ENCODE measurements at places on chromosomes 2 and 18. TPM values are rescaled to one million over a fixed set of nuclear protein-coding genes. Genes with fewer than 3 reads are reported as not detected.

- no peak for DNase-seq
Measured at GRCh38 chr2:16071865-16072637, 131.7 kb downstream of the MYCN start.

DNA sequence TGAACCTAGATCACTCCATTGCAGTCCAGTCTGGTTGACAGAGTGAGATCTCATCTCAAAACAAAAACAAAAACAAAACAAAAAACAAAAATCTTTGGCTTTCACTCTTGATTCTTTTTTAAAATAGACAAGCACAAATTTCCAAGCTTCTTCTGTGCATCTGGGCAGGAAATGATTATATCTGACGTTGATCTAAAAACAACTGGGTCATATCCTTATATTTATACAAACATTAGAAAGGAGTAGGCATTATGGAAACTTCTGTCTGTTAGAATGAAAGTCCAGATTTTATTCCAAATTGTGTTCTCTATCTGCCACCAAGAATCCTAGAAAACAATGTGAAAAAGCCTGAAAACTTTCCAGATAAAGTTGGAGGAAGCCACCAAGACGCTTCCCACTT is 26.2 kb upstream of the PMAIP1 start:
- DNase-seq, result no peak

DNA sequence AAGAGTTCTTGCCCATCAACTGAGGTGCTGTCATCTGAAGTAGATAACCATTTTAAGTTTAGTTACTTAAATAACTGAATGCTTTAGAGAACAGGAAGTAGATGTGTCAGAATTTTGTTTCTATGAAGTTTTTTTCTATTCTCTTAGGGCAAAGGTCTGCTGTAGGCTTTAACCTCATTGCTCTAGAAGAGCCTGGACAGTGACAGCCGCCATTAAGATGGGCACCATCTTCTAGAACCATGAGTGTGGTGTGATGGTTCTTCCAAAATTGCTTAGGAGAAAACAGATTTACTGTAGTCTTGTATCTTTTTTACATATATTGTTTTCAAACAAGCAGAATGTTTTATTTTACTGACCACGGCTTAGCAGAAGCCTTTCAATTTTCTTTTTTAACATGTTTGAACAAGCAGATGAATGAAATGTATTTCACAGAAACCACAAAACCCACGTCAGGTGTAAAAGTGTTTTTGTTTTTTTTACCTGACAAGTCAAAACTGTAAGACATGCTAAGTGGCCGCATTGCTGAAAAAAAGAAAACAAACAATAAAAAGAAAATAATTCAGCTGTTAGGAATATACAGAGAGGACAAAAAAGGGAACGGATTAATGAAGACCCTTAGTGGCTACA is 77.9 kb downstream of the PRELID3A start:
- no peak for DNase-seq

- no peak for DNase-seq
Measured at GRCh38 chr18:23105030-23105429, 30.3 kb upstream of the CABLES1 start.

DNA sequence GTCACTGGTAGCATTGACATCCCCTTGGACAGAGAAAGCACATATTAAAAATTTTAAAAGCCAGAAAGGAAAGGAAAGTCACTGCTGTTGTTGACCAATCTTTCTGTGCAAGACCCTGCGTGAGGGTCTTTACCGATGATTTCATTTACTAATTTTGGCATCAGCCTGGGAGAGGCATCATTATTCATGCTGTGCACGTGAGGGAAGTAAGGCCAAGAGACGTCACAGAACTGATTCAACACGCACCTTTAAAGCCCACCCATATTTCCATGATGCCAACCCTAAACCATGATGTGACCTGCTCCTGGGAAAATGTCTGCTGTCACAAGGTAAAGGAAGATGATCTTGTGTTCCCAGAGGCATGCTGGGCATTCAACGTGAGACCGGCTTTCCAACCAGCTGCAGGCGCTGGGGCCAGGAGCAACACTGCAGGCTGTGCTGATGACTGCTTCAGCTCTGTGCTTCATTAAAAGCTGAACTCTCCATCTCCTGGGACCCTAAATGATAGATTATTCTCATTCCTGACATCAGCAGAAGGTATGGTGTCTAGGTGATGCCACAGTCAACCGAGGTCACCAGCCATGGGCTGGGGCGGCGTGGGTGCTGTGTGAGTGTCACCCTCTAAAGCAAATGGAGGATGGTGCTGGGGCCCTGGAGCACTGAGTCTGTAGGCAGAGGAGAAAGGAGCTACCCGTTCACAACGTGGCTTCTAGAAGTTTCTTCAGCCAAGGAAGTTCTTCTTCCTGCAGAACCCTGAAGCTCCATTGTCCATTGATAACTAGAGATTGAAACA is 53.9 kb downstream of the TMEM18 start:
- DNase-seq, result no peak

DNA sequence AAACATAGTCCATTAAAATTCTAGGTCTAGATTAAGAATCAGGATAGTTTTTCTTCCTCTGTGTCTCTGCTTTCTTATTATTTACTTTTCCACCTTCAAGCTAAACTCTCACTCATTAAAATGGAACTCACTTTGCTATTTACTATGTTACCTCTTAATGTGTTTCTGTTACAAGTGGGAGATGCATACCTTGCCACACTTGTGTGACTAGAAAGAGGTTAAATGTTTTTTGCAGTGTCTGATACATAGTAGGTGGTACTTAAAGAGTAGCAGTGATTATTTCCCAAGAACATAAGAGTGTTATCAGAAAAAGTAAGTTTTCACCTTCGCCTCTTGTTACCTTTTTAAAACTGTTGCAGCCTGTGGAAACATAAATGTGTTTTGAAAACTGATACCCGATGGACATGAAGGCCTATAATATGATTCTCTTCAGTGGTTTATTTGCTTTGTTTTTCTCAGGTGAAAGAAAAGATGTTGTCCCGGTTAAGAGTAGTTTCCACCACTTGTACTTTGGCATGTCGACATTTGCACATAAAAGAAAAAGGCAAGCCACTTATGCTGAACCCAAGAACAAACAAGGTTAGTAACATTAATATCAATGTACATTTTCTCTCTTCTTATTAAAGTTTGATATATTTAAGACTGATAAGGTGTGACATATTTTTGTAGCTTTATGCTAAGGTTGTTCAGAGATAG is 16.6 kb downstream of the ME2 start:
- DNase-seq, result no peak

DNA sequence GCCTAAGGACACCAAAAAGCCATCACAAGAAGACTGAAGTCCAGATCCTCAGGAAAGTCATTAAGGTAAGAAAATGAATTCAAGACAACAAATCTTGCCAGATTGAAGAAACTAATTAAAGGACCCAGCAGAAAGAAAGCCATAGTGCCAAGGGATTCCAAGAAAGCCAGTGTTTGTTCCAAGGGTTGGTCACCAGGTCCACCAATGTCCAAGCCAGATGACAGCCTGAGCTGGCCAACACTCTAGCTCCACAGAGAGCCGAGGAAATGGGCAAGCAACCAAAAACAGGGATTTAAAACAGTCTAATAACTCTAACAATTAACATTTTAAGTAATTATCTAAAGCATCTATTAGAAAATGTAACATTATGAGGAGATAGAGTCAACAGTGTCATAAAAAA is 49.2 kb downstream of the DNER start:
- DNase-seq, result no peak

DNA sequence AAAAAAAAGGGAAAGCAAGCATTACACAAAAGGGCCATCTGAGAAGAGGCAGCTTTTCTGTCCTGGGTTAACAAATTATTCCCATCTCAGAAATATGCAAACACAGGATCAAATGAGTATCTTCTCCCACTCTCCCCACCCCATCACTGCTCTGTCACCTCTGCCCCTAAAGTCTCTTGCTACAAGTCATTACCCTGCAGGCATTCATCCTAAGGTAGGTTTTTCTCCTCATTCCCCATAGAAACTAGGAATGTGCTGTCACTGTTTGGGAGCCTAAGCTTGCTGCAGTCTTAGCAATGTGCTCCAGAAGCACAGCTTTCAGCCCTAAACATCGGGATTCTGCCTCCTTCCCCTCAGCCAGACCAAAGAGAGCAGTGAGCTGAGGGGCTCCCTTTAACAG is 3.6 kb downstream of the LRRTM1 start:
- no peak for DNase-seq

DNA sequence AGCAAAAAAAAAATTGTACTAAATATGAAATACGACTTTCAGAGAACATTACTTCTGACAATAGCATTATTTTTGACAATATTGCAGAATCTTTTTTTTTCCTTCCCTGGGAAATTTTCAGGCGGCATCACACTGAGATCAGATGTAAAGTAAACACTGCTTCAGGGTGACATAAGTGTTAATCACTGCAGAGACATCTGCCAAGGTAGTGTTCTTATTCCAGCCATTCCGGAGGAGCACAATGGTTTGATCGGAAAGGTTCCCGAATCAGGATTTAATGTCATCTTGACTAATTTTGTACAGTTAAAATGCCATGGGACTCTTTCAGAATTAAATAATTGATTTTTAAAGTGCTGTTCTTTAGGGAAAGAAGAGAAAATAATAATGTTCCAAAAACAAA is 56.7 kb upstream of the ZNF236 start:
- no peak for DNase-seq

- DNase-seq, result no peak
Measured at GRCh38 chr18:33369711-33370449, 70.6 kb downstream of the CCDC178 start.

DNA sequence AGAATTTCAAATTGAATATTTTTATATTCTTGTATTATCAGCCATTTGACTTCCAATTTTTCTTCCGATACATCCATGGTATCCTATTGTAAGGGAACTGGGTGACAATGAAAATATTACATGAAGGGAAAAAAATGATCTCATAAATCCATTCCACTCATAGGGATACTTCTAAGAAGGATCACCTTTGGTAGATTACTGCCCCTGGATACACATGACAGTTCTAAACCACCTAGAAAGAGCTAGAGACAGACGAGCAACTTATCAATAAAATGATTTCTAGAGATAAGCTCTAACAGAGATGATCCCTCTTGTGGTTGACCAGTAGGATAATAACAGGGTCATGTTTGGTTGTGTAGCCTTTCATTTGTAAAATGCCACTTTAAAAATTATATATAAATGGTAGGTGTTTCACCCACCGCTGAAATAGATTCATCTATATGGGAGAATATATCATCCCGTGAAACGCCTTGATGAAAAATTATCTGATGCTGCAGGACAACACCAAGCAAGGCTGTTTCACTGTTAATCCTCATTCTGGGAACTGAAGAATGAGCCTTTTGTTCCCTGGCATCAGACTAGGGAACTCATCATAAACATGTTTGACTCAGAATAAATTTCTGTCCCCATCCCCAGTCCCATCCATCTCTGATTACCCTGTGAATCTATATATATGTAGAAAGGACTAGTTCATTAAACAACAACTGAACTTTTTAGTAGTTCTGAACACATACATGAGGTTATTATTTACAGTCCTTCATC is 180.0 kb downstream of the TCF4 start:
- no peak for DNase-seq

DNA sequence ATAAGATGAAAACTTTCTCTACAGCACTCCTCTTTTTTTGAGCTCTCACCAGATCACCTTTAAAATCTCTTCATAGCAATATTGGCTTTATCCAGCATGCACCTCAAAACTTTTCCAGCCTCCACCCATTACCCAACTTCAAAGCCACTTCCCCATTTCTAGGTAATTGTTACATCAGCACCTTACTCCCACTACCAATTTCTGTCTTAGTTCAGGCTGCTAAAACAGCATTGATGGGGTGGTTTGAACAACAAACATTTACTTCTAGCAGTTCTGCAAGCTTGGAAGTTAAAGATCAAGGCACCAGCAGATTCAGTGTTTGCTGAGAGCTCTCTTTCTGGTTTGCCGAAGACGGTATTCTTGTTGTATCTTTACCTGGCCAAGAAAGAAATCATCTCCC is 114.0 kb upstream of the SLC39A10 start:
- no peak for DNase-seq

DNA sequence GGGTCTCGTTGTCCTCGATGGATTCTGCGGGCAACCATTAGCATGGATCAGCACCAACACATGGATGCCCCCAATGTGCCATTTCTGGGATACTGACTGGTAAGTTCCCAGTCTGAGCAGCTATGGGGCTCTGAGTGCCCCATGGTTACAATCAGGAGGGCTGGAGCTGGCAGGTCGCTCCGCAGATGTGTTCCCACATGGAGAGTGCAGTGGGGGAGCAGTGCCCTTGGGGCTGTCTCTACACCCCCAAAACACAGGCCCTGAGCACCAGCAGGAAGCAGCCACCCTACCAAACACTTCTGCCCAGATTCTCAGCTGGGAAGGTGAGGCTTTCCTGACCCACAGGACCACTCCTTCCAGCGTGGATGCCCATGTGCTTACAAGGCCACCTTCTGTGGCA is 8.0 kb downstream of the NGEF start:
- no peak for DNase-seq

DNA sequence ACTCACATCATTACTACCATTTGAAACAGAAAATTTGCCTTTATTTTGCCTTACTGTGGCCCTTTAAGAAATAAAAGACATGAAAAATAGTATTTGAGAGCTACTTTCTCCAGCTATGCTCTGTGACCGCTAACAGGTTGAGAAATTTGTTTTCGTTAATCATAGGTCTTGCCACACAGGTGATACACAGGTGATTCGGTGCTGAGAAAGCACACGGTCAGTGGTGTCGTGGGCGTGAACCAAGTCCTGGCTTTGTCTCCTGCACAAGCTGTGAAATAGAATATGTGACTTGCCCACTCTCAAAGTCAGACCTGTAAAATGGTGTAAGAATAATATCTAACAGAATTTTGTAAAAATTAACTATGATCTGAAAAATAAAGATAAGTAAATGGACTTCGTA is 155.3 kb upstream of the SLC39A10 start:
- no peak for DNase-seq

GRCh38 chr2:53913721-53914120 is 54.0 kb upstream of the GPR75 start:
- DNase-seq, result peak; percentile 36

GRCh38 chr2:230903231-230904150 is 21.6 kb downstream of the GPR55 start:
- no peak for DNase-seq

The ACOXL gene
- 0.12 TPM for total RNA-seq

The TMEM182 gene
- 5.8 TPM for total RNA-seq

The CENPA gene
- 0.75 TPM for total RNA-seq

The LGALSL gene
- total RNA-seq, result 12.4 TPM

The MARCHF4 gene
- 42.8 TPM for total RNA-seq

The GPATCH11 gene
- 5.5 TPM for total RNA-seq

The GATA6 gene
- 10.9 TPM for total RNA-seq

The POTEC gene
- not detected for total RNA-seq

The OTOF gene
- total RNA-seq, result not detected

The HDAC4 gene
- 11.8 TPM for total RNA-seq

The NYAP2 gene
- 0.19 TPM for total RNA-seq

The B3GNT7 gene
- 1.7 TPM for total RNA-seq

The CRIM1 gene
- total RNA-seq, result 180 TPM

The CACNB4 gene
- 2.9 TPM for total RNA-seq

Data from astrocyte (in vitro differentiated cells and primary cell).